ENCODE measurements at places on chromosomes 4 and X. TPM values are rescaled to one million over a fixed set of nuclear protein-coding genes. Genes with fewer than 3 reads are reported as not detected.
A peak's percentile ranks its signal among the peaks of the same experiment; 100 is the strongest.

POU4F2 gene
- total RNA-seq: not detected

CXCL1 gene
- 0.58 TPM for total RNA-seq

FRMPD4 gene
- 0.03 TPM for total RNA-seq

ATP6AP1 gene
- total RNA-seq: 108 TPM

TBX22 gene
- not detected for total RNA-seq

GRCh38 chrX:25941559-25942250, 196.4 kb upstream of the MAGEB18 start:
- DNase-seq: no peak

DNA sequence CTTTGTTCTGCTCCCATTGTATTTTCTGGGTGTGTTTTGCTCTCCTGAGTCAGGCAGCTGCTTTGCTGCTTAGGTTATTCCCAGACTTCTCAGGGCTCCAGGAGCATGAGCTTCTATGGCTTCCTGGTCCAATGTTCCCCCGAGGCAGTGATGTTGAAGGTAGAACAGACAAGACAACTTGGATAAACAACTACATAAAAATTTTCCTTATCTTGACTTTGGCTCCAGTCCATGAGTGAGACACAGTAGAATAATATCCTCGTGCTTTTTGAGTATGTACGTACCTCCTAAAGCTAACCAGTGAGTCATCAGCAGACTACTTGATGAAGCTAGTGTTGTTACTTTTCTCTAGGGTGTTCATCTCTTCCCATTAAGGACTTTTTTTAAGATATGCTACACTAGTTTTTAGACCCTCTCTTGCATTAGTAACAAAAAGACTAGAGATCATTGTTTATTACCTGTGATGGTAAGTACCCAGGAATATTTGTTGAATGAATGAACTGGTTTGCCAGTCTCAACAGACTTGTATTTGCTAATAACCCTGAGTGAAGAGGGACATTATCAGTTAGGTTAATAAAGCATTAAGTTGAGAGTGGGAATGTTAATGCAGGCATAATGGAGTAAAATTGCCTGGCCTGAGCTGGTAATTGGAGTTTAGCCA, 131.9 kb downstream of the FHIP1A start:
- DNase-seq: peak; percentile 31

- no peak for DNase-seq
Observed at GRCh38 chrX:46642145-46642544, 68.6 kb downstream of the CHST7 start.

DNA sequence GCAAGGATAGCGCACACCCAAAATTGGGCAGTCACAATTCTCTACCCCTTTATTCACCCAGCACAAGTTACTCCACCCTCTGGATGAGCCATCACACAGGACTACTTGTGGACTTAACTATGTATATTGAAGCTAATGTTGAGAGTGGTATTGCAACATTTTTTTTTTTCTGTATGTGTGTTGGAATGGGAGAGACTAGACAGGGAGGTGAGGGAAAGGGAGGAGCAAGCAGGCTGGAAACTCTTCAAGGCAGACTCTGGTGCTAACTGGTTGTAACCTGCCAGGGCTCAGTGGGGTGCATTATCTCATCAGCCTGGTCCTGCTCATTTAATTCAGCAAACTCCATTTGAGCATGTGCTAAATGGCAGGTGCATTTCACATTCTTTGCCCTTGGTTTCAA, 18.4 kb upstream of the CWH43 start:
- no peak for DNase-seq

- DNase-seq: no peak
Observed at GRCh38 chrX:71612256-71612655, 6.1 kb downstream of the CXCR3 start.

DNA sequence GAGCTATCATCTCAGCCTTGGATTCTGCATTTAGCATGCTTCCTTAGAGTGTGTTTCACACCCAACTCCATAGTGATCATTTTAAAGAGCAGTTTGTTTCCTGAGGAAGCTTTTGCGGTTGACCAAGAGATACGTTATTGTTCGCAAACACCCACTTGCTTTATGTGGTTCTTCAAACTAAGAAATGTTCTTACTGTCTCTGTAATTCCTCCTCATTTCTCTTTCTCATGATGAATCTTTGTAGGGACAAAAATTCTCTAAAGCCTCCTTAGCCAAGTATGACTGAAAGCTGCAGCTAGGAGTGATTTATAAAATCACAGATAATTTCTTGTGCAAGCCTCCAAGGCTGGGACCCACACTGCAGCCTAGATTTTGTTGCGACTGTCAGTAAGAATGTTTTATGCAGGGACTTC, 10.0 kb downstream of the TNIP3 start:
- no peak for DNase-seq

- no peak for DNase-seq
Observed at GRCh38 chr4:48727666-48728459, 52.2 kb downstream of the FRYL start.

DNA sequence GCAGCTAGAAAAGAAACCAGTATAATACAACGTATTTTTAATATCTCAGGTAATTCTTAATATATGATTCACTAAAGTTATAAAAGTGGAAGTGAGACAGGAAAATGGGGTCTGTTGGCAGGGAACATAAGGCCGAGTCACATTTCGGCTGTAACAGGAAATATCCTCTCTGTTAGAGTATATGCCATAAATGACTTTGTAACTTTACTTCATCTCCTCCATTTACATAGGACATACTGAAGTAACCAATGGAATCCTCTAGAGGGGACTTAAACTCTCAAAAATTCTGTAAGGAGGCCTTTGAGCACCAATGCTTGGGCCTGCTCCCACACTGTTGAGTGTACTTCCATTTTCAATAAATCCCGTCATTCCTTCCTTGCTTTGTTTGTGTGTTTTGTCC, 71.3 kb downstream of the ANKRD17 start:
- no peak for DNase-seq

- no peak for DNase-seq
Observed at GRCh38 chr4:168265327-168265726, 53.2 kb downstream of the DDX60 start.

DNA sequence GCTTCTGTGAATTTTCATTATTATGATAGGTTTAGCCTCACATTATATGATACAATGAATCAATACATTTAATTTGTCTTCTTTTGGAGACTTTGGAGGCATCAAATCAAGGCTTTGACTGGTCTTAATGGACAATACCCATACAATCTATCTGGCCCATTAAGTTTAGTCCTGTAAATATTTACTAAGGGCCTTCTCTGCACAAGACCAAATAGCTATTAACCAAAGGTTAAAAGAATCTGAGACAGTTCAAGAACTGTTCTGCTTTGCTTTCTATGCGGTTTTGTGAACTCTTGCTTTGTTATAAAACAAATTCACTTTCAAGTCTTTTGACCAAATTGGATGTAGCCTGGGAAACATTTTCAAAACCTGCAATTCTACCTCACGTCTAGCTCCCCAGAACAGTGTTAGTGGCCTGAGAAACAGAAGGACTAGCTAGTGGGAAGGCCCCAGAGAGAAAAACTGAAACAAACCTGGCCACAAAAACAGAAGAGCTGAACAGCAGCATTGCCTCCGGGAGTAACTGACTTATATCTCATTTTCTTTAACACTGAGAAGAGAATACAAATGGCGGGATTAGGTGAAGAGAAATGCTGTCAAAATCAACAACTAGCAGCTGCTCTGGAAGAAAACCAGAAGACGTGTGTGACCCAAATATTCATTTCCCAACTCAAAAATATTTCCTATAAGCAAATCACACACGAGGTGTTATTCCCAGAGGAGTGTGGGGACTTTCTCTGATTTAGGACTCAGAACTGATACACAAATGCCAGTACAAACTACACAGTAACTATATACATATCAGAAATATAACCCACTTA, 548 bp downstream of the TLR1 start:
- DNase-seq: no peak

- DNase-seq: no peak
Observed at GRCh38 chr4:27019766-27020165, 159.1 kb downstream of the STIM2 start.

DNA sequence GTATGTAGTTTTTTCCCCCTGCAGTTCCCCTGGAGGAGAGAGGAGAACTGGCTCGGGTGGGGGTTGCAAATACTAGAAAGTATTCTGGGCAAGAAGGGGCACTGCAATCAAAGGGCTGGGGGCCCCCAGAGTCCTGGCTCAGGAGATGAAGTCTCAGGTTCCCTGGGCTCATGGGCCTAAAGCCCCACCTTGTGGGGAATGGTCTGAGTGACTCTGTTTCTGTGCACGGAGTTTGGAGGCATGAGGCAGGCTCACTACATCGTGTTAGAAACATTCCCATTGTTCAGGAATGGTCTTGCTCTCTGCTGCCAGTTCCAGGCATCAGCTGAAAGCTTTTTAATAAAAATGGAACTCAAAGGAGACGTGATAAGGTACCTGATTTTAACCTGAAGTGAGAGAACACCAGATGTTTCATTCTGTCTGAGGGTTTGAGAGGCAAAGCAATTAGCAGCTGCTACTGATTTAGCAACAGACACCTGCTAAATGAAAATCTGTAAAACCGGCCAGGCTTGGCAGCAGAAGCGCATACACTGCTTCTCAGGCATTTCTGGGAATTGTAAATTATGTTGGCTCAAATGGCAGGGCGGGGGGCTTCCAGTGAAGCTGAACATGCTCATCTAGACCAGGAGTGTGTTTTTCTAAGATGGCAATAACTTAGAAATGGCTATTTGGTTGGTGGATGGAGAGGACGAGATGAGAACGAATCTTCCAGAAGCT, 122.7 kb downstream of the TMEM164 start:
- DNase-seq: no peak

DNA sequence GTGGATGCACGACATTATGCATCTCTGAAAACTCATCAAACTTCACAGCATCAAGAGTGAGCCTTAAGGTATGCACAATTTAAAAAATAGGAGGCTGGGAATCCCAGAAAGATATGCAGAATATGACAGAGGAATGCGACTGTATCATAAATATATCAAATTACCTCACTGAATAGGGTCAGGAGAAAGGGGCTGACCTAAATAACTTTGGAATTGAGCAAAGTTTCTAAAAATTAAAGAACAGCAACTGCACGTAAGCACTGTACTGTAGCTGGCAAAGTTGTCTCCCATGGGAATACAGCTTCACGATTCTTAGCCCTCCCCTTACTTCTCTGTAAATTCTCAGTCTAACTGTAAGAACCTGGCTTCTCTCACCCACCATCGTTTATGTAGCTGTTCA, 397.4 kb upstream of the ZFP42 start:
- no peak for DNase-seq

DNA sequence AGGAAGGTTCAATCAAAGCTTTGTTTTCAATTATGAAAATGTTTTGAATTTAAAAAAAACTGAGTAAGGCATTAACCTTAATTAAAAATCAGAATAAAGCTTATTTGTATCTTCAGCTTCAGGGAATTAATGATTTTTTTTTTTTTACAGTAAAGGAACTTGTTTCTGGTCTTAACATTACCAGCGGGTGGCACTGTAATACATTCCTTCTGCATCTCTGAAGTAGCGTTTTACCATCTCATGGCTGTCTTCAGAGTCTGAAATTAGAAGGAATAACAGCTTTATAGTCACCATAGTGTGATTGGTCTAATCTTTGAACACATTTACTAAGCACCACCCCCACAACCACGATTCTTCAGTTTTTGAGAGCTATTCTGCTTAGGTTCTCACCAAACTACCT, 102.6 kb downstream of the IL1RAPL2 start:
- DNase-seq: no peak

GRCh38 chr4:186627226-186627865, 72.0 kb upstream of the MTNR1A start:
- no peak for DNase-seq

DNA sequence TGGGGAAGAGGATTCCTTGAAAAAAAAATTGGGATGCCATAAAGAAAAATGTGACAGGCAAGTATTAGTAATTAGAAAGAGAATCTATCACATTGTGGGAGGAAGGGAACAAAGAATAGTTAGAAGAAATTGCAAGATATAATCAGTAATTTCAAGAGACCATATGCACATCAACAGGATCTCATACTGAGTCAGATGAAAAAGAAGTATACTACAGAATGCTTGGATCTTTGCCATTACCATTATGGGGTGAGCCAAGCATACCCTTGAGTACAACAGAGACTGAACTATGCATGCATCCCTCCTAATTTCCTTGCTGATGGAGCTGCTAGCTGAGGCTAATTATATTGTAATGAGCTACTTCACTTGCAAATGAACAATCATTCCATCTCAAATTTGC, 287.6 kb downstream of the PAPSS1 start:
- no peak for DNase-seq

Measured in mucosa of gallbladder (tissue), 1 donor.